ENCODE measurements at places on chromosomes 7 and 10. TPM values are rescaled to one million over a fixed set of nuclear protein-coding genes. Genes with fewer than 3 reads are reported as not detected.

DNA sequence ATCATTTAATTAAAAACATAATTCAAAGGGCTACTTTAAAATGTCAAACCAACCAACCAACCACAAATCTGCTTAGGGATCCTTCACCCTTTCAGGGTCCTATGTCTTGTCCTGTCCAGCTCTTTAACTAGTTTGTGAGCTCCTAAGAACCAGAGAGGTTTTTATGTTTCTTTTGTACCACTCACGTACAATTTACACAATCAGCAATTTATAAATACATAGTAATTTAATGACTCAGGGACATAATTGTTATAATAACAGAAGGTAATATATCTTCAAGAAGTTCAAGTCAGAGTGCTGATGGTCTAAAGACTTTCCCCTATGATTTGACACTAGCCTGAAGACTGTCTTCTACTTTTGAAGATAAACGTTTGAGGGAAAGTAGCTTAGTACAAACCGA lies 16.0 kb downstream of the DHX32 start:
- no peaks in the 10 kb centered on the region for H3K36me3 ChIP-seq
- H3K4me1 ChIP-seq: peaks cover 4% of the 10 kb centered on the region
- no peaks in the 10 kb centered on the region for H3K27me3 ChIP-seq
- DNase-seq: no peak
- H3K4me3 ChIP-seq: no peak overlapping the region

- H3K4me1 ChIP-seq: peaks cover 2% of the 10 kb centered on the region
- no peak for DNase-seq
- peaks cover 8% of the 10 kb centered on the region for H3K27me3 ChIP-seq
- no peaks in the 10 kb centered on the region for H3K36me3 ChIP-seq
- no peak overlapping the region for H3K27ac ChIP-seq
Observed at GRCh38 chr10:78820007-78820362, 248.8 kb upstream of the ZMIZ1 start.

The GATA3 gene
- 91.9 TPM for total RNA-seq

The SLC39A12 gene
- not detected for total RNA-seq

- no peak overlapping the region for H3K27ac ChIP-seq
- no peak for DNase-seq
- H3K36me3 ChIP-seq: no peaks in the 10 kb centered on the region
- no peaks in the 10 kb centered on the region for H3K4me1 ChIP-seq
- no peaks in the 10 kb centered on the region for H3K27me3 ChIP-seq
- no peak overlapping the region for H3K4me3 ChIP-seq
Observed at GRCh38 chr7:70512761-70513160, 619.2 kb upstream of the GALNT17 start.

GRCh38 chr10:61944410-61945147 lies 43.1 kb downstream of the ARID5B start:
- no peak overlapping the region for H3K4me3 ChIP-seq
- no peak for DNase-seq
- peaks cover 22% of the 10 kb centered on the region for H3K4me1 ChIP-seq
- H3K27me3 ChIP-seq: no peaks in the 10 kb centered on the region
- H3K27ac ChIP-seq: peak overlapping the region; percentile 53

DNA sequence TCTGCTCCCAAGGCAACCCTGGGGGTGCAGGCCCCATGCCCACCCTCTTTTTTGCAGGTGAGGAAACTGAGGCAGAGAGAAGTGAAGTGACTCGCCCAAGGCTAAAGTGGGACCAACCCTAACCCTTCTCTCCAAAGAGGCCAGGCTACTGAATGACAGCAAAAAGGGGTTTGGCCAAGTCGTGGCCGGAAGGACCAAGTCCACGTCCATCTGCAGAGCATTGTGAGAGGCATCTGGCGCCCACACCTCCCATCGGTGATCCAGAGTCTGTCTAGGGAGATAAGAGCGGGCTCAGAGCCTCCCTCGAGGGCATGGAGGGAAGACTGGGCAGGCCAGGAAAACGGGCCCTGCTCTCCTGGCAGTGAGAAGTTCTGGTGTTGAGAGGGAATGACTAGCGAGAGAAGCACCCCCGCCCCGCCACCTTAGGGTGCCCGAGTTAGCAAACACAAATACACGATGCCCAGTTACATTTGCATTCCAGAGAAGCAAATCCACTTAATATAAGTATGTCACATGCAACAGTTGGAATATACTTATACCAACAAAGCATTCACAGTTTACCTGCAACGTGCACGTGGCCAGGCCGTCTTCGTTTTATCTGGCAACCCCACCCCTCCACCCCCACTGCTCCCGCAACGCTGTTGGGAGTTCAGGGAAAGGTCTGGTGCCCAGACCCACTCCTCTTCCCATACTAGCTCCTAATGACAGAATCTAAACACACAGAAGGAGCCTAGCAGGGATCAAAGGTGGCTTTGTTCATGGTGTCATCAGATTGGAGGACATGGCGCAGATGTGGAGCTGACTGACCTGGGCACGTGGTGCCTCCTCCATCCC lies 124.9 kb downstream of the OAT start:
- no peak for DNase-seq
- no peak overlapping the region for H3K4me3 ChIP-seq
- no peak overlapping the region for H3K27ac ChIP-seq
- H3K36me3 ChIP-seq: no peaks in the 10 kb centered on the region

DNA sequence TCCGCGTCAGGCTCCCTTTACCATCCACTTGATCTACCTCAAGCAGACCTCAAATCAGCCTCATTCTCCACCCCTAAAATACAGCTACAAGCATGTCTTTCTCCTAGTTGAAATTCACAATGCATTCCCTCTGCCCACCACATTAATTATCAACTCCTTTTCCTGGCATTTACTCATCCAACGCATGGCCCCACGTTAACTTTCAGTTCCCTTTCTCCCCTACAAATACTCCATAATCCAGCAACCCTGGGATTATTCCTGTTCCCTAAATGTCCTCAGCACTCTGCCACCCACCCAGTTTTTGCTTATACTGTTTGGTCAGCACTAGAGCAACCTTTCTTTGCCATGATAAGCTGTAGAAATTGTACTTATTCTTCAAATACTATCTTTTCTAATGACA lies 5.7 kb upstream of the VIM start:
- H3K27ac ChIP-seq: no peak overlapping the region
- H3K36me3 ChIP-seq: no peaks in the 10 kb centered on the region

The KLLN gene
- total RNA-seq: 0.21 TPM

The PRKAR2B gene
- total RNA-seq: 81.0 TPM

DNA sequence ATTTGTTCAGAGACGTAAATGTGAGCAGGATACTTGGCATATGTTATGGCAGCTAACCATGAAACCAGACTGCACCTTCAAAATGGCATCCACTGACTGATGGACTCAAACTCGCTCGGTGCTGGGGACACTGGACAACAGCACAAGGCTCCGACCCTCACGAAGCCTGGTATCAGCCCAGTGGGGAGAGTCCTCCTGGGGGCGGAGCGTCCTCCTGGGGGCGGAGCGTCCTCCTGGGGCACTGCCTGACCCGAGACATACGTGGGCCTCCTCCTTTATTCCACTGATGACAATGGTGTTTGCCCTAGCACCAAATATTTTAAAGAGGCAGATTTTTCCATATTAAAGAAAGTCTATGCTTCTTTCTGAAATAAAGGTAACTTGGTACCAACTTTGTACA lies 39.5 kb downstream of the ESYT2 start:
- no peaks in the 10 kb centered on the region for H3K27me3 ChIP-seq
- peaks cover 13% of the 10 kb centered on the region for H3K4me1 ChIP-seq
- no peak overlapping the region for H3K4me3 ChIP-seq
- no peak for DNase-seq
- peak overlapping the region; percentile 53 for H3K27ac ChIP-seq

DNA sequence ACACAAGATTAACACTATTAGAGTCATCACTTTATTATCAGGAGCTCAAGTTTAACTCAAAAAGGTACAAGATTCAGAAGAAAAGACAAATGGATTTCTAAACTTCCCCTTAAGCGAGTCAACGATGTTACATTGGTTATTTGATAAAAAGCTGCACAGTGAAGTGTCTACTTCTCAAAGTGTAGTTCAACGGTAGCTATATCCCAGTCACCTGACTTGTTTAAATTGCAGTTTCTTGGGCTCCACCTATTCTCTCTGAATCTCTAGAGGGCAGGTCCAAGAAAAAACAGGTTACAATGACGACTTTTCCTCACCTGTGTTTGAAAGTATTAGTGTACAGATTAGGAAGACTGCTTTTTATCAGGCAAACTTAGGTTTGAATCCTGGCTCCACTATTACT lies 16.6 kb downstream of the MINDY3 start:
- H3K27me3 ChIP-seq: no peaks in the 10 kb centered on the region
- peaks cover 8% of the 10 kb centered on the region for H3K4me1 ChIP-seq
- no peaks in the 10 kb centered on the region for H3K36me3 ChIP-seq
- H3K27ac ChIP-seq: no peak overlapping the region
- H3K4me3 ChIP-seq: no peak overlapping the region

DNA sequence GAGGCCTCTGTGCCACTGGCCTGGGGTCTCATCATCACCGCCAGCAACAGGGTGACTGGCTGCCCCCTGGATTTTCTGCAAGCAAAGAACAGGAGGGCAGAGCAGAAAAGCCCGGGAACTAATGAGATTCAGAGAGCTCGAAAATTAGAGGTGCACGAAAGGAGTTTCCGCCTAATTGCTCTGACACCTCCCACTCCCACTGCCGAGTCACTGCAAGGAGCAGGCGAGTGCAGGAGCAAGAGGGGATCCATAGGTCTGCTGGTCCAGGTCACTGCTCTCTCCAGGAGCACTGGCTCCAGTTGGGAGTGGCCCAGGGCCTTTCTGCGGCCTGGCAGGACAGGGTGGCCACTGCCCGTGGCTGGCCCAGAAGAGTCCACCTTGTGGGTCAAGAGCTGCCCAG lies 276.2 kb downstream of the KCNMA1 start:
- H3K36me3 ChIP-seq: no peaks in the 10 kb centered on the region
- no peak for DNase-seq
- H3K27me3 ChIP-seq: no peaks in the 10 kb centered on the region
- no peak overlapping the region for H3K27ac ChIP-seq

DNA sequence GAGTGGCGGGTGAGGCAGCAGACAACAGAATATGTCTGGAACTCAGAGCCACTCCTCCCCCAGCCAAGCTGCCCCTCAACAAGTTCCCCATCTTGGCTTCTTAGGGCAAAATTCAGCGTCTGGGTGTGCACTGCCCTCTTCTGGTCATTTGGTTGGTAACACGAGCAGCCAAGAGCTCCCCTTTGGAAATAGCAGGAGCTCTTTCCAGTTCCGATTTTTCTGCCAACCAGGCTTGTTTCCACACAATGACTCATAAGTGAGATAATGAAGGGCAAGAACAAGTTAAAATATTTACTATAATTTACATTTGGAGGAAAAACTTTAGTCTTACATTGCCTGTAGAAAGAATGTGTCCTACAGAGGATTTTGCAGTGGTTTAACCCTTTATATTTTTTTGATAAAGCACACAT lies 70.5 kb downstream of the ADCYAP1R1 start:
- H3K27ac ChIP-seq: no peak overlapping the region
- peaks cover 31% of the 10 kb centered on the region for H3K27me3 ChIP-seq
- H3K36me3 ChIP-seq: no peaks in the 10 kb centered on the region
- H3K4me3 ChIP-seq: no peak overlapping the region
- no peak for DNase-seq

DNA sequence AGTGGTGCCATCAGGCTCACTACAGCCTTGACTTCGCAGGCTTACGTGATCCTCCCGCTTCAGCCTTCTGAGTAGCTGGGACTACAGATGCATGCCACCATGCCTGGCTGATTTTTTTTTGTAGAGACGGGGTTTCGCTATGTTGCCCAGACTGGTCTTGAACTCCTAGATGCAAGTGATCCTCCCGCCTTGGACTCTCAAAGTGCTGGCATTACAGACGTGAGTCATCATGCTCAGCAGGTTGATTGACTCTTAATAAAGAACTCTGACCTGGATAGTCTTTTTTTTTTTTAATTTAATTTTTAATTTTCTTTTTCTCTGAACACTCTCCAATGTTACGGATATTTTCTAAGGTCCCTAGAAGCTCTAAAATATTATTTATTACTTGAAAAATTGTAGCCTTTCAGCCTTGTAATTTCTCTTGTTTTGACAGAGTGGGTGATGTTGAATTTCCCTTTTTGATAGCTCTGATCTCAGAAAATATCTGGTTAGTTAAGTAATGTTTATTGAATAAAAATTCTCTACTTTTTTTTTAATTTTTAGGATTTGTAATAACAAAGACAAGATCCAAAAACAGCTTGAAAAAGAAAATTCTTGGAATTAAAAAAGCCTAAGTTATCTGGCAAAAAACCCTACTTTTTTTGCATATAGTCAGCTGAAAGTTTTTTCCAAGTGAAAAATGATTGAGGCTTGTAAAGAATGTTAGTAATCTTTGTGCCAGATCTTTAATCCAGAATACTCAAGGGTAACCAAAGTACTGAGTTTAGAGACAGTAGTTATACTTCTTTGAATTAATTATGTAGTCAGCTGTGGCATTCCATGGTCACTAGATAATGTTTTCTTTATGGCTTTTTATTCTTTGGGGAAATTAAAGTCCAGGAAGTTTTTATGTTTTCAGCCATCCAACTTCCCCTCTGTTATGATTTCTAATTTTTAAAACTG lies 26.7 kb downstream of the TBC1D12 start:
- H3K4me1 ChIP-seq: peaks cover 4% of the 10 kb centered on the region
- H3K27me3 ChIP-seq: peaks cover 14% of the 10 kb centered on the region

DNA sequence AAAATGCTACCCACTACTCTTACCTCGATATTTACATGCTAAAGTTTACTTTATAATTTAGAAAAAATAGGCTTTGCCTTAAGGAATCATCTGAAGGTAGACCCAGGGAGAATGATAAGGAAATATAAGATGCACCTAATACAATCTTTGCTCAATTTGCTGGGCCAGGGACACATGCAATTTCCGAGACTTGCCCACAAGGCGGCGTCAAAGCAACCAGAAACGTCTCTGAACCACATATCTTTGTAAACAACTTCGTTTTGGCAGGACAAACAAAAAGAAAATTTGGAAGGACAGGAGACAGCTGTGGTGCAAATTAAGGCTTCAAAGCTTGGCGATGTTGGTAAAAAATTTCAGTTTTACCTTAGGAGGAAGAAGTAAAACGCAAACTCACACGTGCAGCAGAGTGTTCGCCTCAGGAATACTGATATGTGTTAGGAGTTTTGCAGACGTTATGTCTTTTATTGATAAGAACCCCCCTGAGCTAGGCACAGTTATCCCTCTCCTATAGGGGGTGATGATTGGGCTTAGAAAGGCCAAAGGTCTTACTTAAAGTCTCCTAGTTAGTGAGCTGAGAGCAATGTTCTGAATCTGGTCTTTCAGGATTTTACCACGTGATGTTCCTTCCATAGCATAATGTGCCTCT lies 134.3 kb downstream of the PRKCQ start:
- H3K4me1 ChIP-seq: peaks cover 18% of the 10 kb centered on the region
- peak; percentile 43 for DNase-seq
- peaks cover 5% of the 10 kb centered on the region for H3K36me3 ChIP-seq
- no peaks in the 10 kb centered on the region for H3K27me3 ChIP-seq
- no peak overlapping the region for H3K4me3 ChIP-seq
